Dermis blood vessel endothelial cell (primary cell): ENCODE measurements at places on chromosomes 5 and 9. TPM values are rescaled to one million over a fixed set of nuclear protein-coding genes. Genes with fewer than 3 reads are reported as not detected.
A peak's percentile ranks its signal among the peaks of the same experiment; 100 is the strongest.

DNA sequence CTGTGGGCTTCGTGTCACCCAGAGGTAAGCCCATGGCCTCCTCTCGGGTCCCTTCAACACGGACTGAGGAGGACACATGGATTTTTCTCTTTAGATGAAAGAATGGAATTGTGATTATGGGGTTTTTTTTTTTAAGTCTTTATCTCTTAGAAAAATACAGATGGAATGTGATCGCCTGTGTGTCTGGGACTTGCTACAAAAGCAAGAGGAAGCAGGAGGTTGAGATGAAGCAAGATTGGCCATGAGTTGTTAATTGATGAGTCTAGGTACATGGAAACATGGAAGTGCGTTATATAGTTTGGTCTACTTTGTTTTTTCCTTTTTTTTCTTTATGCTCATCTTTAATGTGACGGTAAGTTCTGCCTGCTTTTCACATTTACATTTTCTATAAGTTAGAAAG is 14.6 kb downstream of the USP20 start:
- no peak for DNase-seq

DNA sequence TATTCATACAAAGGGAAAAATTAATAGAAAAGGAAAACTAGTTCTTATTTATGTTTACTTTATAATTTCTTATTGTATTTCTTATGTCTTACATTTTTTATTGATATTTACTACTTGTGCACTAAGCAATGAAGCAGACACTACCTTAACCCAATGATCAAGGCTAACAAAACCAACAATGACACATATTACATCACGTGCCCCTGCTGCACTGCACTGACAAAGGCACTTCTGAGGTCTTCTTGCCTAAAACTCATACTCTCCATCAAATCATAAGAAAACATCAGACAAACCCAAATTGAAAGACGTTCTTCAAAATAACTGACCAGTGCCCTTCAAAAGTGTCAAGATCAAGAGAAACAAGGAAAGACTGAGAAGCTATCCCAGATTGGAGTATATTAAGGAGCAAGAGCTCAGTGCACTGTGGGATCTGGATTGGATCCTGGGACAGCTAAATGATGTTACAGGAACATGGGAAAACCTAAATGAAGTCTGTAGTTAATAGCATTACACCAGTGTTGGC is 230.9 kb downstream of the AUH start:
- no peak for DNase-seq

DNA sequence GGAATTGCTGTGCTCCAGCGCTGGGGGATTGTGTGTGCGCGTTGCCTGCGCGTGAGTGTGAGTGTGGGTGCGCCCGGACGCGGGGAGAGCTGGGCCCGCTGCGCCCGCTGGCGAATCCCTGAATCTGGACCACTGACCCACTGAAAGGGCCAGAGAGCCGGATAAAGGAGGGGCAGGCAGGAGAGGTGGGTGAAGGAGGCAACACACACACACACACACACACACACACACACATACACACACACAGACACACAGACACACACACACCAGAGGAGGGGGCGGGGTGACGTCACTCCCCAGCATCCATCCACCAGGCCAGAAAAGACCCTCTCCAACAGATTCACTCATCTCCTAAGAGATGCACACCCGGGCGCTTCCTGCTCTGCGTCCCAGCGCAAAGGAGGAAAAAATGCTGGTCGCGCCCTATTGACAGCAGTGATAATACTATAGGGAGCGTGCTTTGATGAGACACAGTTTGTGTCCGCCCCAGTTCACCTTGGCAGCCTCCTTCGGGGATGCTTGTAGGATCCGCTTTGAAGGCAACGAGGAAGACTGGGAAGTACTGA is 1059.1 kb upstream of the DMAC1 start:
- DNase-seq, result peak; percentile 9

- no peak for DNase-seq
These were observed 141.3 kb downstream of the SCAMP1 start for GRCh38 chr5:78501411-78502352.

Gene IFNA13
- not detected in 2 replicates for total RNA-seq

GRCh38 chr9:120710110-120710981 is 3.9 kb downstream of the MEGF9 start:
- peak; percentile 35 for DNase-seq

Gene GDNF
- not detected in 2 replicates for total RNA-seq

DNA sequence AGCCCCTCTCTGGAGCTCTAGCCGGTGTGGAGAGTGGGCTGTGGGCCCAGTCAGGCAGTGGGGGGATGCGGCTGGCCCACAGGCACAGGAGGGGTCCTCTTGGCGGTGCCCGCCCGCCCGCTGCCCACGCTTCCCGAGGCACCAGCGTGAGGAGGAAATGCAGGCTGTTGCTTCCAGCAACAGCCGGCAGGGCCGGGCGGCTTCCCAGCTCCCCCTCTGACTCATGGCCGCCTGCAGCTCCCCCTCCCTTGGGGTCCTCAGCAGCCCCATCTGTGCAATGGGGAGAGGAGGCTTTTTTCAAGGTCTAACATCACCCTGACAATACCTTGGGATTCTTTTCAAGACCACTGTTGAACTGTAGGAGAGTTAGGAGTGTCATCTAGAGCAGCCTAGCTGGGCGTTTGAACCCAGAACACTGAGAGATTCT is 10.4 kb downstream of the CXXC5 start:
- DNase-seq, result peak; percentile 76

GRCh38 chr9:34176089-34176488 is 2.8 kb upstream of the UBAP1 start:
- DNase-seq, result no peak

Gene KCNIP1
- total RNA-seq, result 20.8 and 24.1 TPM in 2 replicates

DNA sequence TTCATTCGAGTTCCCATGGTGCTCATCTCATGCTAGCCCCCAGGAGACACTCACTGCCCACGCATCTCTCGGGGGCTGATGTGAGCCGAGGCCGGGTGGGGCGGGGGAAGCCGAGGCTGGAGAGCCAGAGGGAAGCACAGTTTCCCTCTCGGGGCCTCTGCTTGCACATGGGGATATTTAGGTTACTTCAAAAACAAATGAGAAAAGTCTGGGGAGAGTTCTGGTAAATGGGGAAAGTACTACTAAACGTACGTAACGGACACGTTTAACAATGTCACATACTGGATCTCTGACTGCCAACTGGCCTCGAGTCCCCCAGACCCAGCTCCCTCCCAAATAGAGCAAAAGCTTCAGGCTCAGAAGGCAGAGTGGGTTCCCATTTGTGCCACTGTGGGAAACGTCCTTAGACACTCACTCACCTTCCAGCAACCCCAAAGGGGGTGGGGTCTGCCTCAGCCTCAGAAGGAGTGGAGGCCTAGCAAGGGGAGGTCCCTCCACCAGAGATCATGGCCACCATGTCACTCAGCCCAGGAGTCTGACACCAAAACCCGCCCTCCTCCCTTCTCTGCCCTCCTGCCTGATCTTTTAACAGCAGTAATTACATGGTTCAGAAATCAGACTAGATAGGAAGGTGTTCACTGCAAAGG is 33.8 kb upstream of the NTNG2 start:
- DNase-seq, result no peak

DNA sequence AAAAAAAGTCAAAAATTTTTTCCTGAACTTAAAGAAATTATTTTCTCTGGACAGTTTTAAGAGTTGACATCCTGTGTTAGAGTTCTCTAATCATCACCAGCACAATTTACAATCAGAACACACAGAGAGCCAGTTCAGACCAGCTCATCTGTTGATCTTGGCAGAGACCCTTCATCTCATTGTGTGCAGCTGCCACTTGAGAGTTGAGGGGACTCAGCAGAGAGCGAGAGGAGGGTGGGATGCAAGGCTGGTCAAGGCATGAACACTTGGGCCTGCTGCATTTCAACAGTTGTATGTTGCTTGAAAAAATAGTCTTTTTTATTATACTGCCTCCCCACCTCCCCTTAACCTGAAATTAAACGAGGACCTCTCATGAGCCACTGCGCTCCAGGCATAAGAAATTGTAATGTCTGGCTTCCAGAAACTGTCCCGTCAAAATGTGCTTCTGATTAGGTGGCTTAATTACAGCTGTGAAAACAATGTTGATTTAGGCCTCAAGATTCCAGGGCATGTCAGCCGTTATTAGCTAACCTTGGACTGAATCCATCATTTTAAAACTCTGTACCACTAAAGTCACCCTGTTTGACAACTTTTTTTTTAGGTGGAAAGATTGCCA is 383.6 kb downstream of the CCDC171 start:
- no peak for DNase-seq

Gene EDIL3
- total RNA-seq, result 0.65 and 1.5 TPM in 2 replicates

Gene PAEP
- total RNA-seq, result not detected in 2 replicates

Gene ITK
- total RNA-seq, result not detected in 2 replicates

Gene SHB
- 32.8 and 33.4 TPM in 2 replicates for total RNA-seq

Gene BBLN
- 47.4 and 77.1 TPM in 2 replicates for total RNA-seq

GRCh38 chr5:95788493-95788892 is 34.0 kb downstream of the GLRX start:
- DNase-seq, result no peak

Gene ARL10
- 14.7 and 15.0 TPM in 2 replicates for total RNA-seq

Gene CLIC3
- total RNA-seq, result 0.09 TPM in 1 of 2 replicates, not detected in the other

DNA sequence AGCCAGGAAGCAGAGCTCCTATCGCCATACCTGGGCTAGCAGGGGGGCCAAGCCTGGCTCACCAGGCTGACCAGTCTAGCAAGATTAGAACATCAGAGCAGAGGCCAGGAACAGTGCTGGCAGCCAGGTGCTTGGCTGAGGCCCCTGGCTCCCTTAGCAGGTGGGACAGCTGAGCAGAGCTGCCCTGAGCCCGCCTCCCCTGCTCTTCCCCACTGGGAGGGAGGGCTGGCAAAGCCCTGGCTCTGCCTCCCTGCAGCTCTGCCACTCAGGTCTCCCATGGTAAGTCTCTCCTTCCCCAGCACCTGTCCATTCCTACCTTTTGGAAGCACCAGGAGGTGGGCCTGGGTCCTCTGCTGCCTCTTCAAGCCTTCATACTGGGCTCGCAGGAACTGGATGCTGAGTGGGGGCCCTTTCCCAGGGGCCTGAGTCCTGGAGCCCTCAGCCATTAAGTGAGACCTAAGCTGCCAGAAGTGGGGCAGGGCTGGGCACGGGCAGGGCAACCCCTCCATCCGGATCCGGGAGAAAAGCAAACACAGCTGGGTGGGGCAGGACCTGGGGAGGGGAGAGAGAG is 803 bp downstream of the C9orf152 start:
- no peak for DNase-seq

Gene PTGER4
- 12.3 and 23.5 TPM in 2 replicates for total RNA-seq

DNA sequence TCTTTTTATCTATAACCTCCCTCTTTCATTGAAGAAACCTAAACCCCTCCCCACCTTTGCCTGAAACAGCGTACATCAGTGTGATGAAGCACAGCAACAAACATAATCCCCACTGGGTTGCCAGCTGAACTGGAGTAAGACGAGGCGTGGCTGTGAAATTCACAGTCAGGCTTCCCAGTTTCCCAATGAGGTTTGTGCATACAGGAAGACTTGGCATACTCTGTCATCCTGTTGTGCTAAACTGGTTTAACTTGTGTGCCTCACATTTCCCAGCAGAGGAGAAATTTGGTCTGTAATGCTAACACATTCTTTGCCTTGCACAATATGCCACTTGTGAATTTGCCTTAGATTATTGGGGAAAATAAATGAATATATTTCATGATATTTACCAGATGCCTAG is 121.5 kb downstream of the SV2C start:
- DNase-seq, result no peak
